ENCODE measurements at places on chromosomes 2 and 18. TPM values are rescaled to one million over a fixed set of nuclear protein-coding genes. Genes with fewer than 3 reads are reported as not detected.
A peak's percentile ranks its signal among the peaks of the same experiment; 100 is the strongest.

- DNase-seq = no peak
- H3K36me3 ChIP-seq = peaks cover 70% of the 10 kb centered on the region
- peaks cover 11% of the 10 kb centered on the region for H3K4me1 ChIP-seq
- H3K4me3 ChIP-seq = no peak overlapping the region
- no peaks in the 10 kb centered on the region for H3K27me3 ChIP-seq
- no peak overlapping the region for H3K27ac ChIP-seq
Observed at GRCh38 chr2:46008091-46008870, 288.9 kb upstream of the EPAS1 start.

GRCh38 chr2:151289972-151290866 is 751 bp upstream of the NMI start:
- peaks cover 13% of the 10 kb centered on the region for H3K4me1 ChIP-seq
- peak overlapping the region; percentile 99 for H3K27ac ChIP-seq
- peak overlapping the region; percentile 64 for H3K4me3 ChIP-seq
- no peak for DNase-seq

DNA sequence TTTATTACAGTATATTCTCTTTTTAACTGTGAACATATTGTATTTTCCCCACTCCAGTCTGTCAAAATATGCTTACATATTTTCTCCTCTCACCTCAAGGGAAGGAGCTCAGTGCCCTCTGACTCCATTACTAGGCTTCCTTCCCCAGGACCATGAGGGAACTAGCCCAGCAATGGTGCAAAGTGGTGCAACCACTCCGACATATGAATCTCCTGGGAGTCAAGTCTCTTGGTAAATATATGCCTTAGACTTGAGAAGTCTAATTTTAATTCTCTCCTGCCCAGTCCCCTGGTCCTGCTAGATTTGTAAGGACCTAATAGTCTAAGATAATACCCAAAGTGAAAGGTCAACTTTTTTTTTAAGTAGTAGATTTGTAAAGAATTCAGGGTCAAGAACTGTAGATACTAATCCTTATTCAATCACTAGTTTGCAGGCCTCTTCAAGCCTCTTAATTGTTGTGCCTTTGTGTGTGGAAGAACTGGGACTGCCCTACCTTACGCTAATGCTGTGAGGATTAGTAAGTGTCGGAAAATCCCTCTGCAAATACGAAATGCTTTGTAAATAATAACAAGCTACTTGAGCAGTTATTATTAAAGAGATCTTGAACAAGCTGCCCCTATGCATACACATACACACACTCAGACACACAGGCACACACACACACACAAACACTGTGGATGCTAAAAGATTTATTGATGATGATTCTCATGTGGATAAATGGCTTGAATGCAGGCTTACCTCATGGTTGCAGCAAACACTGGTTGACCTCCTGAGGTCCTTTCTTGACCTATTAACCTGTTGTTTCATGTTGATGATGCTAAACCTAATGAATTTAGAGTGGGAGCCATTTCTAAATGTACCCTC is 251.2 kb upstream of the PARD3B start:
- no peak overlapping the region for H3K27ac ChIP-seq
- no peak overlapping the region for H3K4me3 ChIP-seq
- H3K36me3 ChIP-seq = no peaks in the 10 kb centered on the region
- H3K27me3 ChIP-seq = no peaks in the 10 kb centered on the region
- no peak for DNase-seq

DNA sequence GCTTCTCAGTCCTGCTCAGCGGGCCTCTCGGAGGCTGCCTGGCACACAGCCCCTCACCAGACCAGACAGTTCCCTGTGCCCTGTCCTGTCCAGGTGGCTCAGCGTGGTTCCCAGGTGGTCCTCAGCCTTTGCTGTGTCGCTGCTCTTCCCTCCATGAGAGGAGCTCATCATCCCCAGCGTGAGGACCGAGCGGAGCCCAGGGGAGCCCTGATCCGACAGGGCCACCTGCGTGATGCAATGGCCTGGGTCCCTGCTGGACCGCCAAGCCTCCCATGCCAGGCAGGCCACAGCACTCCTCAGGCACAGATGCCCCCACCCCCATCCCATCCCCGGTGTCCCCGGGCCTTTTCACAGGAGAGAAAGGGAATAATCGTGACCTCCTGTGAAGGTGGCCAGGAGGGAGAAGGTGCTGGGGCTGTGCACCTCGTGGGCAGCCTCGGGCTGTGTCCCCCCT is 4.3 kb downstream of the GPC1 start:
- peaks cover 38% of the 10 kb centered on the region for H3K4me1 ChIP-seq
- H3K27me3 ChIP-seq = peaks cover 39% of the 10 kb centered on the region
- no peak overlapping the region for H3K4me3 ChIP-seq

GRCh38 chr2:101545950-101546349 is 71.0 kb upstream of the RFX8 start:
- H3K27me3 ChIP-seq = no peaks in the 10 kb centered on the region
- no peaks in the 10 kb centered on the region for H3K4me1 ChIP-seq
- no peak overlapping the region for H3K27ac ChIP-seq
- no peak for DNase-seq
- no peak overlapping the region for H3K4me3 ChIP-seq

GRCh38 chr2:41899189-41899588 is 148.6 kb upstream of the PKDCC start:
- no peaks in the 10 kb centered on the region for H3K27me3 ChIP-seq
- no peaks in the 10 kb centered on the region for H3K36me3 ChIP-seq
- no peak overlapping the region for H3K4me3 ChIP-seq
- no peaks in the 10 kb centered on the region for H3K4me1 ChIP-seq
- peak; percentile 78 for DNase-seq

DNA sequence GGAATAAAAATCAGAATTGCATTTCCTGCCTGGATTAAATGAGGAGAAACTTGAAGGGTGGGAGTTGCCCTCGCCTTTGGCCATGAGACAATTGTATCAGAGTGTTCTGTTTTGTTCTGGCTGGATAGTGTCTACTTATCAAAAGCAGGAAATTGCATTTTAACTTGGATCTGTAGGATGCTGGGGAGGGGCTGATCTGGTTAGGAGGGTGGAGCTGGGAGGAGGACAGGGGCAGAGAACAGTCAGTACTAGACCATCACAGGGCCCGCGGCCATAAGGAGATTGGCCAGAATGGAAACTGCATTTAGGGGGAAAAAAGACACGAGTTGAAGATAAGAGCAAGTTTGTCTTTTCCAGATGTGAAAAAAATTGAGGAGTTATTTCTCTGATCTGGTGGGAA is 199.1 kb upstream of the POU3F3 start:
- no peaks in the 10 kb centered on the region for H3K36me3 ChIP-seq
- peak; percentile 63 for DNase-seq
- H3K27ac ChIP-seq = no peak overlapping the region
- no peaks in the 10 kb centered on the region for H3K4me1 ChIP-seq

DNA sequence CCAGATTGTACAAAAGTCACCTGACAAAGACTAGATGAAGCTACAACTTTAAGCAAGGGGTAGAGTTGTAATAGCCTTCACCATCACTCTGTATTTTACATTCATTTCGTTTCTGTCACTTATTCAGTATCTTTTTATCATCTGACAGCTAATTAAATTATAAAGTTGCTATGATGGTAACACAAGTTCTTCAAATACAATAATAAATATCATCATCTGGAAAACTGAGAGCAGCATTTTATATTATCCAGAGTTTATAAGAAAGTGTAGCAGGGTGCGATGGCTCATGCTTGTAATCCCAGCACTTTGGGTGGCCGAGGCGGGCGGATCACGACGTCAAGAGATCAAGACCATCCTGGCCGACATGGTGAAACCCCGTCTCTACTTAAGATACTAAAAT is 21.1 kb downstream of the DYNC2LI1 start:
- no peak overlapping the region for H3K27ac ChIP-seq
- DNase-seq = no peak
- no peaks in the 10 kb centered on the region for H3K4me1 ChIP-seq
- H3K27me3 ChIP-seq = no peaks in the 10 kb centered on the region

- DNase-seq = no peak
- H3K4me1 ChIP-seq = peaks cover 31% of the 10 kb centered on the region
- H3K27me3 ChIP-seq = no peaks in the 10 kb centered on the region
- H3K36me3 ChIP-seq = no peaks in the 10 kb centered on the region
- H3K4me3 ChIP-seq = no peak overlapping the region
- peak overlapping the region; percentile 75 for H3K27ac ChIP-seq
Observed at GRCh38 chr18:10011061-10011460, 97.2 kb downstream of the VAPA start.

- no peak for DNase-seq
- no peaks in the 10 kb centered on the region for H3K27me3 ChIP-seq
- H3K27ac ChIP-seq = no peak overlapping the region
- no peaks in the 10 kb centered on the region for H3K4me1 ChIP-seq
- H3K36me3 ChIP-seq = no peaks in the 10 kb centered on the region
- no peak overlapping the region for H3K4me3 ChIP-seq
Observed at GRCh38 chr18:9714266-9715087, 6.4 kb downstream of the RAB31 start.

DNA sequence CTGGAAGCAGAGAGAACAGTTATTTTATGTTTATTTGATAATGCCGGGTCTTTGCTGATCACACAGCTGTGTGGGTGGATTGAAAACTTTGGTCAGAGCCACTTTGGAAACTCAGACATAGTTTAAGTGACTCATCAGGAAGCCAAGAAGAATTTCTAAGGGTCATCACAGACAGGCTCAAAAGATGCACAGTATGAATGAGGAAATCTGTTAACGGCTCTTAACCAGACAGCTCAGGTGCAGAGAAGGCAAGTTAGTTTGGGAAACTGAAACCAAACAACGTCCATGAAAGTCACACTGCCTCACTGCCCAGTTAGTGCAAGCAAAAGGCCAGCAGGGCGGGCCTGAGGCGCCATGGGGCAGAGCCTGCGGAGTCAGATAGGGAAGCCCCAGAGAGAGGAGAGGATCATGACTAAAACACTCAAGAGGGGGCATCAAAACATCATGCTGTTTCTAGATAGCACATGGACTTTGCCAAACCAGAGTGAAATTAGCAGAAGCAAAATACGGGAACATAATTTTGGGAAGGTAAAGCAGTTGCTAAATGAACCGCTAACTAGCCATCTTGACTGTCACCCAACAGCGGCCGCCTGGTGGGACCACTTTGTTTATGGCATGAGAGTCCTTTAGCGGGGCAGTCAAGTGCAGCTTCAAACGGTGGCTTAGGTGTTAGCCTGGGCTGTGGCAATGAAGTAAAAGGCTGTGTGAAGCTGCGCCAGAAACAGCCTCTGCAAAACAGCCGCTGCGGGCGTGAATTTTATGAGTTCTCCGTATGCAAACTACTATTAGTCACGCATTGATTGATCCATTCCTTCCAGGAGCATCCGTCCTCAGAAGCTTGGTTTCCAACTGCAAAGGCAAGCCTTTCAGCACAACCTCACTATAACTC is 101.2 kb downstream of the KCTD18 start:
- peaks cover 48% of the 10 kb centered on the region for H3K4me1 ChIP-seq
- H3K36me3 ChIP-seq = no peaks in the 10 kb centered on the region
- no peak overlapping the region for H3K4me3 ChIP-seq
- peak overlapping the region; percentile 78 for H3K27ac ChIP-seq
- H3K27me3 ChIP-seq = no peaks in the 10 kb centered on the region

DNA sequence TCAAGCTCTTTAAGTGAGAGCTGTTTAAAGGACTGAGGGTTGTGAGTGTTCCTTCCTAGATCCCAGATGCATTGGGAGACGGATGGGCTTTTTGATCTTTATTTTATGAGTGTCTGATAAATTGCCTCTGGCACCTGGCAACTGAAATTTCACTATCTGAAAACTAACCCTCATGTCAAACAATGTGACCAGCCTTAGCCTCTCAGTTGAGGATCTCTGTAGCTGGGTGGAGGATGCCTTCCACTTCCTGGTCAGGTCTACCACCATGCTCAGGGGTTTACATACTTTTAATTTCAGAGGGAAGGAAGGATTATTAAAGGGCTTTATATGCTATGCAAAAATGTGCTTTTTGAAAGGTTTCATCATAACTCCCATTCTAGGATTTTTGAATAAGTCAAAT is 70.5 kb upstream of the NT5C1B start:
- H3K27me3 ChIP-seq = no peaks in the 10 kb centered on the region
- DNase-seq = no peak
- H3K4me1 ChIP-seq = no peaks in the 10 kb centered on the region
- no peaks in the 10 kb centered on the region for H3K36me3 ChIP-seq
- H3K4me3 ChIP-seq = no peak overlapping the region

GRCh38 chr2:174595116-174595809 is 2.3 kb downstream of the WIPF1 start:
- H3K36me3 ChIP-seq = no peaks in the 10 kb centered on the region
- H3K27ac ChIP-seq = peak overlapping the region; percentile 71
- H3K4me3 ChIP-seq = peak overlapping the region; percentile 14
- no peak for DNase-seq
- H3K27me3 ChIP-seq = no peaks in the 10 kb centered on the region
- H3K4me1 ChIP-seq = peaks cover 79% of the 10 kb centered on the region

GRCh38 chr18:711310-711656 is 1.1 kb downstream of the ENOSF1 start:
- DNase-seq = no peak
- no peaks in the 10 kb centered on the region for H3K36me3 ChIP-seq
- H3K27me3 ChIP-seq = no peaks in the 10 kb centered on the region

DNA sequence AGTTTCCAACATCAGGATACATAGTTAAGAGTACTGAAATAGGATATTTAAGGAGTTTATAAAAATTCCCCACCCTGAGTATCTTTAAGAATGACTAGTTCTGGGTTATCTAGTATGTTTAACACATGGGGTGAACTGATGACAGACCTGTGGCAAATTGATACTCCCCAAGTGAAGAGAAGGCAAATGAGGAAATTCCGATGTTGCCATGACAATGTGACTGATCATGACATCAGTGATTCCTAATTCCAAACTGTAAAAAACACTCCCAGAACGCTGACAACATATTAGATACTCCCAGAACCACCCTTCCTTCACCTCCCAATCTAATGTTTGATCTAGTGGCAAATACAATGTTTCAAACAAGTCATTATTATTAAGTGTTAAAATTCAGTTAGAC is 77.6 kb downstream of the RBMS1 start:
- H3K27me3 ChIP-seq = no peaks in the 10 kb centered on the region
- DNase-seq = no peak
- H3K4me3 ChIP-seq = no peak overlapping the region
- peaks cover 58% of the 10 kb centered on the region for H3K4me1 ChIP-seq
- no peaks in the 10 kb centered on the region for H3K36me3 ChIP-seq

GRCh38 chr2:164221473-164221872 is 399.8 kb downstream of the GRB14 start:
- H3K27me3 ChIP-seq = no peaks in the 10 kb centered on the region
- H3K27ac ChIP-seq = no peak overlapping the region
- no peaks in the 10 kb centered on the region for H3K4me1 ChIP-seq

The MYCN gene
- total RNA-seq = 5.3 TPM

The AMER3 gene
- total RNA-seq = not detected

The PKDCC gene
- 65.3 TPM for total RNA-seq

The ILKAP gene
- 48.7 TPM for total RNA-seq

The CCDC102B gene
- total RNA-seq = 16.9 TPM

The CCDC74A gene
- total RNA-seq = 0.45 TPM

The MAL gene
- total RNA-seq = 3.2 TPM
